ENCODE measurements at places on chromosomes 13 and 19. TPM values are rescaled to one million over a fixed set of nuclear protein-coding genes. Genes with fewer than 3 reads are reported as not detected.

DNA sequence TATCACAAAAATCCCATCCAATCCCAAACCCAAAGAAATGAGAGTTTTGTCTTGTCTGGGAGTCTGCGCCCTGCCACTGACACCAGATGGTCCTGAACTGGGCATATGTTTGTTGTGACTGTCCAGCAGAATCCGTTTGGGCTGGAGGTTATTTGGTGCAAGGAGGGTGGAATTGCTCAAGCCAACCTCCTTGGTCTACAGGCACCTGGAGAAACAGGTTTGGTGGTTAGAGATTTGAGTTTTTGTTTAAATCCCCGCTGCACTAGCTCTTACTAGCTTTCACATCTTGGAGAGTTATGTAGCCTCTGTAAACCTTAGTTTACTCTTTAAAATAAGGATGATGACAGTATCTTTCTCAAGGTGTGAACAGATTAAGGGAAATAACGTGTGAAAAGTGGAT lies 101.7 kb downstream of the SLC7A1 start:
- H3K27ac ChIP-seq, result no peak overlapping the region
- no peaks in the 10 kb centered on the region for H3K4me1 ChIP-seq
- H3K4me3 ChIP-seq, result no peak overlapping the region
- DNase-seq, result no peak

DNA sequence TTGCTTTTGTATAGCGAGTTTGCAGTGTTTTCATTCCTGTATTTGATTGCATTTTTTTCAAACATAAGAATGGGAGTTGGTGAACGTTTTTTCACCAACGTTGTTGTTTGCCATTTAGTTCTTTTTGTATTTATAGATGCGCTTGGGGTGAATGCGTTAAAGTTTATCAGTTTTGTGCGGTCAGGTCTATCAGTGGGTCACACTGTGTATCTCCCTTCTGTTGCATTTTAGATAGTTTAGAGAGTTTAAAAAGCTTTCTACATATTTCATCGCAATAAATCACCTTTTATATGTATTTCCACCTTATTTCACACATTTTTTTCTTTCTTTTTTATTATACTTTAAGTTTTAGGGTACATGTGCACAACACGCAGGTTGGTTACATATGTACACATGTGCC lies 16.4 kb downstream of the OR7A5 start:
- DNase-seq, result no peak
- H3K4me1 ChIP-seq, result peaks cover 6% of the 10 kb centered on the region
- H3K36me3 ChIP-seq, result no peaks in the 10 kb centered on the region

GRCh38 chr13:44523146-44524015 lies 52.7 kb downstream of the TSC22D1 start:
- H3K36me3 ChIP-seq, result no peaks in the 10 kb centered on the region
- peak; percentile 5 for DNase-seq
- no peaks in the 10 kb centered on the region for H3K4me1 ChIP-seq
- H3K4me3 ChIP-seq, result no peak overlapping the region

DNA sequence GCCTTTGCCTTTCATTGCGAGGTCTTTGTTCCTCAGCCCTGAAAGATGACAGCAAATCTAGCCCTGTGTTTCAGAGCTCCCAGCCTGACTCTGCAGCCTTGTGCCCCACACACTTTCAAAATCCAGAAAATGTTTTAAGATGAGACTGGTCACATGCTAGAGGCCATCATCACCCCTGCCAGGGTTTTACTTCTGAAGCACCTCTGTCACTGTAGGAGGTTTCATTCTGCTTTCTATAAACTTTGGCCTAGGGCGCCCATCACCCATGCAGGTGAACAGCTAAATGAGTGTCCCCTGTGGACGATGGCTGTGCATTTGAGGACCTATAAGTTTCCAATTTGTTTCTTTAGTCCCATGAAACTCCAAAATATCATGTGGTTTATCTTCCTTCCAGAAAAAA lies 574.2 kb downstream of the MYO16 start:
- H3K27me3 ChIP-seq, result no peaks in the 10 kb centered on the region
- H3K4me1 ChIP-seq, result no peaks in the 10 kb centered on the region
- H3K4me3 ChIP-seq, result no peak overlapping the region
- H3K27ac ChIP-seq, result no peak overlapping the region
- H3K36me3 ChIP-seq, result no peaks in the 10 kb centered on the region
- DNase-seq, result no peak

DNA sequence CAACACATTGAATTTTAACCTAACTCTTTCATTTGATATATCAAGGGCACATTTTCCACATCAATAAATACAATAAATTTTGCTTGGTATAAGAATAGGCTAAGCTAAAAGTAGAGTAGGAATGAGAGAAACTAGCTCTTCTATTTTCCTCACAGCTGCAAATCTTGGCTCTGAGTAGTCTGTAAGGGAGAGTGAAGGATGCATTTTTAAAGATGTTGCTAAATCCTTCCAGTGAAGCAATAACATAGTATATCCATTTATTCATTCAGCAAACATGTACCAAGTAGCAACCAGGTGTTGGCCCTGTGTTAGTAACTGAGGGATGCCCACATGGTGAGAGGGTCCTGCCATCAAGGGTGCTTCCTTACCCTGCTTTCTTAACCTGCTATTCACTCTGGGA lies 799.9 kb downstream of the PCDH9 start:
- H3K4me1 ChIP-seq, result no peaks in the 10 kb centered on the region
- no peaks in the 10 kb centered on the region for H3K27me3 ChIP-seq
- DNase-seq, result no peak
- H3K27ac ChIP-seq, result no peak overlapping the region

GRCh38 chr13:29137016-29137415 lies 316.9 kb downstream of the MTUS2 start:
- no peak overlapping the region for H3K27ac ChIP-seq
- no peaks in the 10 kb centered on the region for H3K36me3 ChIP-seq
- DNase-seq, result no peak
- H3K4me3 ChIP-seq, result no peak overlapping the region
- no peaks in the 10 kb centered on the region for H3K27me3 ChIP-seq

- no peaks in the 10 kb centered on the region for H3K36me3 ChIP-seq
- no peak overlapping the region for H3K27ac ChIP-seq
- H3K4me3 ChIP-seq, result no peak overlapping the region
- no peaks in the 10 kb centered on the region for H3K27me3 ChIP-seq
- no peaks in the 10 kb centered on the region for H3K4me1 ChIP-seq
These were observed 1374.8 kb downstream of the PCDH9 start for GRCh38 chr13:65855242-65855805.

DNA sequence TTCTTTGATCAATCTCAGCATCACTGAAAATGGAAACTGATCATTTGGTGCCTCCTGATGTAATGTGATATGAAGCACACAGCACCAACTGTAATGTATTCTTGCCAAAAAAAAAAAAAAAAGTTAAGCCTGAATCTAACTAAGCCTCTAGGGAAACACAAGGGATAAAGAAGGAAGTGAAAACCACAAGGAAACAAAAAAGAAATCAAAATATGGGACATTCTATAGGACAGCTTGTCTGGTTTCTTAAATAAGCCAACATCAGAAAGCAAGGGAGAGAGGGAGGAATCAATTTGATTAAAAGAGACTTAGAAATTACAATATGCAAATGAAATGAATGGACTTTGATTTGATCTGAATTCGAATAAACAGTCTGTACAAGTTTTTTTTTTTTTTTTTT lies 20.6 kb upstream of the METTL21C start:
- no peak overlapping the region for H3K27ac ChIP-seq
- no peak for DNase-seq
- no peaks in the 10 kb centered on the region for H3K4me1 ChIP-seq
- H3K36me3 ChIP-seq, result no peaks in the 10 kb centered on the region

GRCh38 chr19:17023805-17024204 lies 2.8 kb downstream of the CPAMD8 start:
- H3K4me1 ChIP-seq, result peaks cover 3% of the 10 kb centered on the region
- H3K36me3 ChIP-seq, result no peaks in the 10 kb centered on the region
- H3K27me3 ChIP-seq, result peaks cover 30% of the 10 kb centered on the region
- no peak for DNase-seq

- H3K4me3 ChIP-seq, result no peak overlapping the region
- DNase-seq, result no peak
- H3K36me3 ChIP-seq, result no peaks in the 10 kb centered on the region
- H3K27ac ChIP-seq, result no peak overlapping the region
- no peaks in the 10 kb centered on the region for H3K4me1 ChIP-seq
- no peaks in the 10 kb centered on the region for H3K27me3 ChIP-seq
These were observed 3.4 kb downstream of the ITGBL1 start for GRCh38 chr13:101455863-101456262.

DNA sequence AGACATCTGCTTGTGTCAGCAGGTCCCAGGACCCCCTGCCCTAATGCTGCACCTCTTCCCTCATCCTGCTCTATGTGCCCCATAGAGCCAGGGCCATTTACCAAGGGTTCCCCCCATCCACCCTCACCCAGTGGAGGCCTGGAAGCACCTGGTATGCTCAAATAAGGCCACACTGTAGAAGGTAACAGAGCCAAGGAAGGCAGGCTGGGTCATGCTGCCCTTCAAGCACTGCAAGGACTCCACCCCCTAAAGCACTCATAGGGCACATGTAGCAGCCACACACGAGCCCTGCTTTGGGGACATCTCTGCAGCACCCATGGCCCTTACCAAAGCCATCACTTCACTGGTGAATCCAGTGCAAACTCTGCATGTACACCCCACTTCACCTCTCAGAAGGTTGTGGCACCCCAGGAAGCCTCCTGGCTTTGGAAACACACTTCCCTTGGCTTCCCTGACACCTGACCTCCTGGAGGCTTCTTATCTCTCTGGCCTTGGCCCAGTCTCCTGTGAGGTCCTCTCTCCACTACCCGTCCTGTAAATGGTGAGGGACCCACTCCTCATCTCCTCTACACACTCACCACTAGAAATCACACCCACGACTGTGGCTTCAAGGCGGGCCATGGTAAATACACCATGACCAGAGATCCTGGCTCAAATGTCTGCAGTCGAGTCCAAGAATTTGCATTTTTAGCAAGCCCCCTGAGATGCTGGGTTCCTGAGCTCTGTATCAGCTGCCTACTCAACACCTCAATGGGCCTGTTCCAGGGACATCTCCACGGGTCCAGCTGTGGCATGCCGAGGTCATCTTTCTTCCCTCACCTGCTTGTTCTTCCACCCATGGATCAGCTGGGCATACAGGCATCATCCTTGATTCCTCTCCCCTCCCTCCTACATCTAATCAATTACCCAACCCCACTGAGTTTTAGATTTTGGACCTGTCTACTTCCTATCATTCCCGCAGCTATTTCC lies 80.9 kb upstream of the DOCK9 start:
- no peaks in the 10 kb centered on the region for H3K36me3 ChIP-seq
- H3K27me3 ChIP-seq, result no peaks in the 10 kb centered on the region
- peak; percentile 45 for DNase-seq
- H3K4me1 ChIP-seq, result peaks cover 65% of the 10 kb centered on the region
- H3K27ac ChIP-seq, result no peak overlapping the region

DNA sequence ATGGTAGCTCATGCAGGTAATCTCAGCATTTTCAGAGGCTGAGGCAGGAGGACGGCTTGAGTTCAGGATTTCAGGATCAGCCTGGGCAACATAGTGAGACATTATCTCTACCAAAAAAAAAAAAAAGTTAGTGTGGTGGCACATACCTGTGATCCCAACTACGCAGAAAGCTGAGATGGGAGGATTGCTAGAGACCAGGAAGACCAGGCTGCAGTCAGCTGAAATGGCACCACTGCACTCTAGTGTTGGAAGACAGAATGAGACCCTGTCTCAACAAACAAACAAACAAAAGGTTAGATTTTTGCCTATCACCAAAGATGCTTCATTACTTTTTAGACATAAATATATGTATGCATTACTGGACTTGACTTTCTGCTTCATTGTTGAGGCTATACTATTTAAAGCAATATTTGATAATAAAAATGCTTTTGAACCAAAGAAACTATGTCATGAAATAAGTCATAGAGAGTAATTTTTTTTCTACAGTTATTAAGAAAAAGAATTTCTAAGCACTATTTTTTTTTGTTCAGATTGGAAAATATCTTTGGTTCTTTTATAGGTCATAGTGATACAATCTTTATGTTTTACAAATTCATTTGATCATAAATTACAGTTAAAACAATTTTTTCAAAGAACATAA lies 1180.1 kb upstream of the ATXN8OS start:
- DNase-seq, result peak; percentile 31
- H3K36me3 ChIP-seq, result no peaks in the 10 kb centered on the region
- H3K27me3 ChIP-seq, result no peaks in the 10 kb centered on the region
- H3K4me3 ChIP-seq, result no peak overlapping the region
- H3K27ac ChIP-seq, result no peak overlapping the region
- H3K4me1 ChIP-seq, result no peaks in the 10 kb centered on the region

GRCh38 chr19:44093931-44094765 lies at the start of gene ZNF224:
Gene ZNF224, plus strand, starts transcription at chr19:44094361. Its CDS starts 3,513 bp downstream, at chr19:44097874.
- H3K27ac ChIP-seq, result peak within 1 kb of the TSS; percentile 74
- H3K36me3 ChIP-seq, result peaks cover 4% of the 10 kb centered on the region
- peak within 1 kb of the TSS; percentile 68 for H3K4me3 ChIP-seq
- no peaks in the 10 kb centered on the region for H3K4me1 ChIP-seq
- H3K27me3 ChIP-seq, result no peaks in the 10 kb centered on the region

GRCh38 chr19:1401138-1401888 lies at the start of gene GAMT:
Gene GAMT, minus strand, starts transcription at chr19:1401542. Its CDS starts 66 bp downstream, at chr19:1401476.
- H3K27ac ChIP-seq, result peak within 1 kb of the TSS; percentile 37
- H3K4me1 ChIP-seq, result peaks cover 5% of the 10 kb centered on the region
- DNase-seq, result peak; percentile 88
- no peaks in the 10 kb centered on the region for H3K27me3 ChIP-seq

GRCh38 chr13:96844195-96844594 lies 150.1 kb downstream of the OXGR1 start:
- no peaks in the 10 kb centered on the region for H3K27me3 ChIP-seq
- no peak overlapping the region for H3K27ac ChIP-seq
- no peaks in the 10 kb centered on the region for H3K4me1 ChIP-seq
- no peak for DNase-seq
- no peak overlapping the region for H3K4me3 ChIP-seq
- H3K36me3 ChIP-seq, result no peaks in the 10 kb centered on the region

GRCh38 chr19:35293363-35293739 lies 1.4 kb downstream of the MAG start:
- no peak overlapping the region for H3K4me3 ChIP-seq
- peaks cover 12% of the 10 kb centered on the region for H3K27me3 ChIP-seq
- H3K27ac ChIP-seq, result no peak overlapping the region
- H3K4me1 ChIP-seq, result peaks cover 62% of the 10 kb centered on the region

- H3K27me3 ChIP-seq, result no peaks in the 10 kb centered on the region
- no peaks in the 10 kb centered on the region for H3K36me3 ChIP-seq
- H3K4me3 ChIP-seq, result no peak overlapping the region
These were observed 210.5 kb downstream of the PDS5B start for GRCh38 chr13:32796754-32797153.

GRCh38 chr13:49444524-49445395 lies 686 bp downstream of the SETDB2 start:
- H3K36me3 ChIP-seq, result no peaks in the 10 kb centered on the region
- H3K27ac ChIP-seq, result peak overlapping the region; percentile 91
- no peaks in the 10 kb centered on the region for H3K27me3 ChIP-seq
- H3K4me1 ChIP-seq, result peaks cover 6% of the 10 kb centered on the region
- peak; percentile 9 for DNase-seq

- no peaks in the 10 kb centered on the region for H3K27me3 ChIP-seq
- no peaks in the 10 kb centered on the region for H3K4me1 ChIP-seq
- no peak overlapping the region for H3K27ac ChIP-seq
- H3K4me3 ChIP-seq, result no peak overlapping the region
These were observed 16.2 kb upstream of the ZNF763 start for GRCh38 chr19:11948646-11949045.

- H3K4me1 ChIP-seq, result peaks cover 3% of the 10 kb centered on the region
- peaks cover 12% of the 10 kb centered on the region for H3K36me3 ChIP-seq
- DNase-seq, result no peak
- H3K27ac ChIP-seq, result peak overlapping the region; percentile 99
- H3K4me3 ChIP-seq, result peak overlapping the region; percentile 72
These were observed 238 bp downstream of the ZNF260 start for GRCh38 chr19:36527873-36528193.

The DIAPH3 gene
- 18.7 TPM for total RNA-seq

The LRRC63 gene
- total RNA-seq, result 0.18 TPM

The ZNF808 gene
- total RNA-seq, result 20.1 TPM

The CALR3 gene
- not detected for total RNA-seq

The MBD3L1 gene
- total RNA-seq, result not detected

The ZNF223 gene
- 0.85 TPM for total RNA-seq

The EVI5L gene
- 1.8 TPM for total RNA-seq
